Right renal pelvis (tissue), 4 donors: ENCODE measurements at places on chromosomes 4 and X. TPM values are rescaled to one million over a fixed set of nuclear protein-coding genes. Genes with fewer than 3 reads are reported as not detected.

GRCh38 chrX:23902419-23902818 lies 5.3 kb downstream of the APOO start:
- DNase-seq = no peak

DNA sequence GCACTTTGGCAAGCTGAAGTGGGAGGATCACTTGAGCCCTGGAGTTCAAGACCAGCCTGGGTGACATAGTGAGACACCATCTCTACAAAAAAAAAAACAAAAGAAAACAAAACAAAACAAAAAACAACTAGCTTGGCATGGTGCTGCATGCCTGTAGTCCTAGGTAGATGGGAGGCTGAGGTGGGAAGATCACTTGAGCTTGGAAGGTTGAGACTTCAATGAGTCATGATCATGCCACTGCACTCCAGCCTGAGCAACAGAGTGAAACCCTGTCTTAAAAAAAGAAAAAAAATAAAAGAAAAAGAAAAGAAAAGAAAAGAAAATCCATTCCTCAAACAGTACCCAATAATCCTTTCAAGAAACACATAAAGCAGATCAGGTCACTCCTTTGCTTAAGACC lies 14.9 kb upstream of the ERCC6L start:
- DNase-seq = no peak

- no peak for DNase-seq
Observed at GRCh38 chrX:115324194-115324593, 34.7 kb downstream of the LUZP4 start.

DNA sequence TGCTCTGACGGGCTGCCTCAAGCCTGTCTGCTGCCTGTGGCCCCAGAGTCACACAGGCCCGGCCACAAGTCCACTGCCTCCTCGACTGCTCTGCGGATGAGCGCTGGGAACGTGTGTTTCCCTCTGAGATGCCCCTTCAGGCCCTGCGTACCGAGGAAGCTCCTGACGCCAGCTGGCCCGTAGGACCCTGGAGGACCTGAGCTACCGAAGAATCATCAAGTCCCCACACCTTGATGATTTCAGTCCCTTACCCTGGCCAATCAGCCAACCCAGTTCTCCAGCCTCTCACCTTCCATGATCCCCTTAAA lies 96.6 kb upstream of the LRPAP1 start:
- DNase-seq = no peak

DNA sequence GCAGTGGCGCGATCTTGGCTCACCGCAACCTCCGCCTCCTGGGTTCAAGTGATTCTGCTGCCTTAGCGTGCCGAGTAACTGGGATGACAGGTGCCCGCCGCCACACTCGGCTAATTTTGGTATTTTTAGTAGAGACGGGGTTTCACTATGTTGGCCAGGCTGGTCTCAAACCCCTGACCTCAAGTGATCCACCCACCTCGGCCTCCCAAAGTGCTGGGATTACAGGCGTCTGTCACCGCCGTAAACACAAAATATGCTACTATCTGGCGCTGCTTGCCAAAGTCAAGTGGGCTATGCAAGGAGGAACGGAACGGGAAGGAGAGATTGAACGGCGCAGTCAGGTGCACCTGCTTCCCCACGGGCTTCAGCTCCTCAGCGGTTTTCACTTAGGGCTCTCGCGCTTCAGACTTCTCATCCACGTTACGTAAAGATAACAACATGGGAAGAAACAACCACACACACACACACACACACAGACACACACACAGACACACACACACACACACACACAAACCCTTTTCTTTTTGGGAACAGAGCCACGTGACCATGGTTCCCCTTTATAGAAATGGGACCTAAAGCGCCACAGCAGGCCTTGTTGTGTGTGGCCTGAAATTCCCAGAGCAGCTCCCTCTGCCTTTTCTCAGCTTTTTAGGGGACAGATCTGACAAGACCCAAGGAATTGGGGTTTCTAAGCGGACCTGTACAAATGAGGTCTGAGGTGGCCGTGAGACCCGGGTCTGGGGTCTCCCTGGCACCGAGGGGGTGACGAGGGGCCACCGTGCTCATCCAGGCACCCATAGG lies 1.5 kb downstream of the P2RY8 start:
- DNase-seq = no peak

The CYP4V2 gene
- 28.2 TPM for polyA plus RNA-seq

The MSX1 gene
- polyA plus RNA-seq = 0.90 TPM

The SPANXB1 gene
- not detected for polyA plus RNA-seq
